Esophagus muscularis mucosa (tissue), 4 donors: ENCODE measurements at places on chromosomes 5 and 9. TPM values are rescaled to one million over a fixed set of nuclear protein-coding genes. Genes with fewer than 3 reads are reported as not detected.
A peak's percentile ranks its signal among the peaks of the same experiment; 100 is the strongest.

DNA sequence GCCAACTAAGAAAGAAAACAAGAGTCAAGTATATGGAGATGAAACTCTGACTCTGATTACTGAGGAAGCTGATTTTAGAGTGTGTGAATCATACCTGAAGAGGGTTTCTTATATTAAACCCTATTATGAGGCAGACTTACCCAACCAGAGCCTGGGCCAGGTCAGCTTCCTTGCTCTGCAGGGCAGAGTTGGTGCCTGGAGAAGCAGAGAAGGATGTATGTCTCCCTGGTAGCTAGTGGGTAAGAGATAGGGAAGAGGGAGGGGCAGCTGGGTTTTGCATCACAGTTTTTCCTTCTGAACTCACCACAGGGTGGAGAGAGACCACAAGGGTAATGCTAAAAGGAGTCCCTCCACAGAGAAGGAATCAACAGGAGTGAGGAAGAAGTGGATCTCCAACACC is 104.1 kb downstream of the CMYA5 start:
- DNase-seq, result peak; percentile 89

- DNase-seq, result no peak
Observed at GRCh38 chr9:84075004-84075403, 94.4 kb downstream of the RMI1 start.

The WDR5 gene
- total RNA-seq, result 20.7 TPM

GRCh38 chr9:135705376-135705775 is 3.4 kb downstream of the KCNT1 start:
- no peak for DNase-seq

DNA sequence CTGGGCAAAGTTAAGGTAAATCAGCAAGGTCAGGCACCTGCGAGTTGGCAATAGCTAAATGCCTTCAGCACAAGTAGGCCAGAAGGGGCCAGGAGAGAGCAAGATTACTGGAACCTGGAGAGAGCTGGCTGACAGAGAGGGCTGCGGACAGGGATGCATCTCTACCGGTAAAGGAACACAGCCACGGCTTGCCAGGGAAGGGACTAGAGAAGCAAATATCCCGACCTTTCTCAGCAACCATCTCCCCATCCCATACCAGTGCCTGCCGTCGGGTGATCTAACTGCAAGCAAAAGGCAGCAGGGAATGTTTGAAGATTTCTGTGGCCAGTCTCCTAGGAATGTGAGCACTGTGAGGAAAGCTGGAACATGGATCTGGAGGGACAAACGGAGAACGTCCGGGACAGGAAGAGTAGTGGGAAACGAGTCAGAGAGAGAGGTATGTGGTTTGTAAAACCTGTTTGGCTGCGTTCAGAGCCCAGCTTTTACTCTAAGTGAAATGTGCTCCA is 15.9 kb upstream of the ABLIM3 start:
- peak; percentile 90 for DNase-seq

DNA sequence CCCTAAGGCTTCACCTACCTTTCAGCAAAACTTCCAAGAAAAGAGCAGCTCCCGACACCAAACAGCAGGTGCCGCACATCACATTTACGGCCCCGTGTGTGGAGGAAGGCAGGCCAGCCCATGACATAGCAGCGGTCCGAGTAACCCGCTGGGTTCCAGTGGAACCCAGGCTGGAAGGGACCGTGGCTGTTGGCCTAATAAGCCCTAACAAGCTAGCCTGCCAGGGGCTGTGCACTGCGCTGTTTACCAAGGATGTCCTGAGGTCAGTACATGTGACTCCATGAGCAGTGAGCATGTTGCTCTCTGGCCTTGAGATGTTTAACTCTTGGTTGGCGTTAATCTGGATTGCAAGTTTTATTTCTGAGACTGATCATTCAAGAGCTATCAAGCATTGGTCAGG is 131.5 kb downstream of the FSTL4 start:
- no peak for DNase-seq

GRCh38 chr5:94689908-94690307 is 71.4 kb downstream of the SLF1 start:
- DNase-seq, result no peak

DNA sequence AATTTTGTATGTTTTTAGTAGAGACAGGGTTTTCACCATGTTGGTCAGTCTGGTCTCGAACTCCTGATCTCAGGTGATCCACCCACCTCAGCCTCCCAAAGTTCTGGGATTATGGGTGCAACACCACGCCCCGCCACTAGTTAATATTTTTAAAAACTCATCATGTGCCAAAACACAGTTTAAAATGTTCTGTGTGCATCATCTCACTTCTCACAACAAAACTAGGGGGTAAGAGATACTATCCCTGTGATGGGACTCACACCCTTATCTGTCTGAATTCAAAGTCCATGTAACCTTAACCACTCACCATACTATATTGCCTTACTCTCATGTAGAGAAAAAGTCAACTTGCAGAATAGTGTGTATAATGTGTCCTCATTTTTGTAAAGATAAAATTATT is 2.6 kb downstream of the PKD2L2 start:
- DNase-seq, result no peak

The RELL2 gene
- total RNA-seq, result 5.1 TPM

The COL5A1 gene
- total RNA-seq, result 37.6 TPM

The NUP214 gene
- 36.2 TPM for total RNA-seq

GRCh38 chr5:142772446-142773293 is 2.5 kb downstream of the ARHGAP26 start:
- DNase-seq, result no peak

- DNase-seq, result no peak
Observed at GRCh38 chr9:37242089-37242488, 121.7 kb downstream of the ZCCHC7 start.
